Common myeloid progenitor, CD34-positive (primary cell): ENCODE measurements at places on chromosomes 16 and 17.

GRCh38 chr16:79045191-79045590, 555.3 kb downstream of the MAF start:
- DNase-seq: no peak

DNA sequence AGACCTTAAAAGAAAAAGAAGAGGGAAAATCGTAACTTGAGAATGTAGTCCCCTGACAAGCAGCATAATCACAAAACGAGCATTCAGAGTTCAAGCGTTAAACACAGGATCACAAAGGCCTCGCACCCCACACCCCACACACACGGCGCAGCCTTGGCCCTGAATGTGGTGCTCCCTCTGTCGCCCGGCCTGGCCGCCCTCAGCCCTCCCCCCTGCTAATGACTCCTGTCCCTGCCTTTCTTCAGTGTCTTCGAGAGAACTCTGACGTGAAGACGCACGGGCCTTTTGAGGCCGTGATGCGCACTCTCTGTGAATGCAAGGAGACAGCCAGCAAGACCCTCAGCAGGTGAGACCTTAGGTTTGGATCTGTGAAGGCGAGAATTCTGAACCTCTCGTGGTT, 47.5 kb upstream of the ENDOV start:
- DNase-seq: no peak

DNA sequence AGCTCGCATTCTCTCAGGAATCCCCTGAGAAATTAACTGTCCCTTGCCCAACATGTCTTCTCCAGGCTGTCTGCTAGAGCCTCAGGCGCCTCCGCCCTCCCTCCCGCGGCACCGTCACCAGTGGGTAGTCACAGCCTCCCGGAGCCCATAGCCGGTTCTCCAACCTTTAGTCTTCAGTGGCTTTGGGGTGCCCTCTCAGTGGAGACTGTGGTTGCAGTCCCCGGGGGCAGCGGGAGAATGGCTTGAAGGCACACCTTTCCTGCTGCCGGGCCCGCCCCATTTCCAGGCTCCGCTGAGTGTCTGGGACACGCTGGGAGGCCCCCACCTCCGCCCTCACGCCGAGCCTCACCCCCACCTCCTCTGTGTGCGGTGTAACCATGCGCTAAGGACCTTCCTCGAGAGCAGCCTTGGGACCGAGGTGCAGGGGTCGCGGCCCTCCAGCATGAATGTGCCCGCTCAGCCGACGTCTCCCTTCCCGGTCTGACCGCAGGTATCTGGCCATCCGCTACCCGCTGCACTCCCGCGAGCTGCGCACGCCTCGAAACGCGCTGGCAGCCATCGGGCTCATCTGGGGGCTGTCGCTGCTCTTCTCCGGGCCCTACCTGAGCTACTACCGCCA, 1.7 kb downstream of the GALR2 start:
- DNase-seq: no peak

- DNase-seq: no peak
Measured at GRCh38 chr17:36877771-36878170, 59.5 kb upstream of the LHX1 start.

GRCh38 chr16:86374603-86375130, 135.7 kb upstream of the FOXF1 start:
- DNase-seq: no peak

DNA sequence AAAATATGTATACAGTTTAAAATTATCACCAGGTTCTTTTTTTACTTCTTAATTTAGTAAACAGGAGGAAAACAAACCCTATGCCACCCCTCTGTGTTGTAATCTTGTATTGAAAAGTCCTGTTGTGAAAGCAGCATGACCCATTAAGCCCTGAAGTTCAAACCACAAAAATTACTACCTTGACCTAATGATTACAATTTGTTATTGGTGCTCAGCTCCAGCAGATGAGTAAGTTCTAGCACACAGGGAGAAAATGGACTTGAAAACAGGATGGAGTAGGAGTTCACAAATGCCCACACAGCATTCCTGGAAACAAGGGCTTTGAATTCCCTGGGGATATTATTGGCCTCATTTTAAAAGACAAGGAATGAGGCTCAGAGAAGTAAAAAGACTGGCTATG, 505.8 kb upstream of the ERCC4 start:
- no peak for DNase-seq

DNA sequence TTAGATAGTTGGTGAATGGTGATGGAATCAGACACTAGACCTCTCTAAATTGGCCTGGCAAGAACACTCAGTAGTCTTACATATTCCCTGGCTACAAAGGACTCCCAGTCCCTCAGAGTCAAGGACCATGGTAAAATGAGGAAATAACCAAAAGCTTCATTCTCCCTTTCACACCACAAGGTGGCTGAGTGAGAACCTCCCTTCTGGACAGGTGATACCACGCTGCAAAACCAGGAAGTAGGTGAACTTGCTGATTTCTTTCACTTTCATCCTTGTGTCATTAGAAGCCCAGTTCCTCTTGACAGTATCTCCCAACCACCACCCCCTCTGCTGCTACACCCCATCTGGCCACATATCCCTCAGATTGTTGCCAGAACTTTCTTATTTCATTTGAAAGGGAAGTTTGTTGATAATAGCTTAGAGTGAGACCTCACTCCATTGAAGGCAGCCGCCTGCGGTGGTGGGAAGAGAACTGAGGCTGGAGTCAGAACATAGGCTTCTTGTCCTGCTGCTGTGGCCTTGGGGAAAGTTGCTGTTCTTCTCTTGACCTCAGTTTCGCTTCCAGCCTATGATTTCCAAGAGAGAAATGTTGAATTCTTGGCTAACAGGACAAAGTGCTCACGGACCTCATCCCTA, 290.6 kb upstream of the CCL2 start:
- DNase-seq: peak; percentile 86

GRCh38 chr16:4704491-4704890, 11.1 kb downstream of the NUDT16L1 start:
- no peak for DNase-seq

- DNase-seq: no peak
Measured at GRCh38 chr16:27618165-27618564, 68.2 kb downstream of the KATNIP start.

- no peak for DNase-seq
Measured at GRCh38 chr16:84847564-84848355, 28.0 kb downstream of the CRISPLD2 start.

GRCh38 chr16:54933281-54934011, 2.8 kb downstream of the IRX5 start:
- DNase-seq: no peak

GRCh38 chr17:73227944-73228343, 33.7 kb downstream of the CPSF4L start:
- DNase-seq: no peak

- no peak for DNase-seq
Measured at GRCh38 chr16:12188061-12188934, 211.8 kb downstream of the SNX29 start.

GRCh38 chr17:7563115-7563869, 1.6 kb downstream of the SENP3 start:
- no peak for DNase-seq

GRCh38 chr17:71338396-71338795, 782.4 kb upstream of the SOX9 start:
- no peak for DNase-seq

DNA sequence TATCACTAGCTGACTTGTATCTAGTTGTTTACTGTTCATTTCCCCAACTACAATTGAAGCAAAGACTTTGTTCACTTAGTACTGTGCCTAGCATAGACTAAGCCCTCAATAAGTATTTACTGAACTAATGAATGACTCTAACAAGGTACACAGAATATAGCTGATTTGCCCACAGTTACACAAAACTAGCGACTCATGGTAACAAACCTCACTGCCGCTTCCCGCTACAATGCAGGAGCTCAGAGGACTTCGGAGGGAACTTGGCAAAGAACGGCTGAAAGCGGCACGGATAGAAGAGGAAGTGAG, 524 bp downstream of the EFTUD2 start:
- peak; percentile 81 for DNase-seq
